ENCODE measurements at places on chromosomes 11 and 22.

GRCh38 chr22:27134315-27134701 lies 476.9 kb downstream of the MIAT start:
- DNase-seq, result peak; percentile 96

DNA sequence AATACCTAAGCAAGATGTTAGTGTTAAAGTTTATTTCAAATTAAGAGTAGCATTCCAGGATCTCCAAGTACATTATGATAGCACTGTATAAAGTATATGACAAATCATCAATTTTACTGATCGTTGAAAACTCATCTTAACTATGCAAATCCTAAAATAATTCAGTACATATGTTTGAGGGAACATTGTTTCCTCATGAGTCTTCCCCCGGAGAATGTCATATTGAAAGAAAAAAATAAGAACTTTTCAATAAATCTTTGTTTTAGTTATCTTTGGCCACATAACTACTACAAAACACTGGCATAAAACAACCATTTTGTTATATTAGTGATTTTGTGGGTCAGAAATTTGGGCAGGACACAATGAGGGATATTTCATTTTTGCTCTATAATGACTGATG lies 135.4 kb downstream of the METTL15 start:
- peak; percentile 71 for DNase-seq

DNA sequence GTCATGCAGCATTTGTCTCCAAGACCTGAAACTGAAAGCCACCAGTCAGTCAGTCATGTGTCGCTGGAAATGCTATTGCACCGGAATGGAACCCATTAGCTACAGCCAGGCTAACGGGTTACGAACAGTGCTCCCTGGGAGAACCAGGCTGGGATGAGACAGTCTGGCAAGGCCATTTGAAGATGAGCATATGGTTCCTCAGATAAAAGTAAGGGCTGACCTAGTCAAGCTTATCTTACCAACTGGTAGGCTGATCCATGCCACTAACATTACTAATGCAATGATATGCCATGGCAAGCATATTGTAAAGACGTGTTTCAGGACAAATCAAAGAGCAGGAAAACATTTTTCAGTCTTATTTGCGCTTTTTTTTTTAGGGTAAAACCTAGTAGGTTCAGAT lies 28.4 kb downstream of the NAP1L4 start:
- DNase-seq, result no peak

DNA sequence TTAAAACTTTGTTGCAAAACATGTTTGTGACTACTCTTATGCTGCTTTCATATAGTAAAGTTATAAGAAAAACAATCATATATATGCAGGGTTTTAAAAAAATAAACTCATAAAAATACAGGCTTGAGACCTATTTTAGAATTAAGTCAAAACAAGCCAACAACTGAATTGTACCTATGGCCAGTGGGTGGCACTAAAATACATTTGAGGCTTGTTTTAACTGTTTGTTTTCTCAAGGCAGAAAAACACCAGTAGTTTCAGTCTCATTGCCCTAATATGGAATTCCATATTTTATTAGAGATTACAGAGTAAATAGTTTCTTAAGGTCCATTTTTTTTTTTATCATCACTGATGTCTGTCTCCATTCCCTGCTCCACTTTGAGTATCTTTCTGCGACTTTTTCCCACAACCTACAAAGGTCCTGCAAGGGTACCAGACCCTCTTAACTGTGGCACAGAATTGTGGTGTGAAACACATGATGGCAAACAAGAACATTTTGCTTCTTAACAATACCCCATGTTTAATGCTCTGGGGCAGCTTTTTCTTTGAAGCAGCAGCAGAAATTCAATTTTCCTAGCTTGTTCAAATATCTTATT lies 8.5 kb upstream of the CCDC89 start:
- peak; percentile 74 for DNase-seq

DNA sequence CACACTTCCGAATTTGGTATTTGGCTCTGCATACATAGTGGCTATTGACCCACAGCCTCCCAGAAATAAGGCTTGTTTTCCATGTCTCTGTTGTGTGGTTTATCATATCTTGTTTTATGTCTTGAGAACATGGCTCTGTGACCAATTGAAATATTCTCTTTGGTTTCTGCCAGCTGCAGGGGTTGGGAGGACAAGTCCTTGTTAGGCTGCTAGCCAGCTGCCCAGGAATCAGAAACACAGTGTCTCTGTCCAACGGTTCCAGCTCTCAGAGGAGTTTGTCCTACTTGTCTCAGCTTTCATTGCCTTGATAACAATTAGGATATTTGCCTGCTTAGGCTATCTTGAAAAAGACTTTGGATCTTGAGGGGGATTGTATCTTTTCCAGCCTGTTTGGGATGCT lies 6.0 kb upstream of the SLC7A4 start:
- peak; percentile 36 for DNase-seq

GRCh38 chr22:22099194-22099486 lies 116.6 kb upstream of the TOP3B start:
- DNase-seq, result no peak

- no peak for DNase-seq
Observed at GRCh38 chr11:60964801-60965200, 6.7 kb upstream of the CD6 start.

All from fibroblast of skin of scalp (primary cell).